ENCODE measurements at places on chromosomes 1 and 21.

GRCh38 chr1:23118957-23119792 lies 49.5 kb downstream of the LUZP1 start:
- DNase-seq = no peak

DNA sequence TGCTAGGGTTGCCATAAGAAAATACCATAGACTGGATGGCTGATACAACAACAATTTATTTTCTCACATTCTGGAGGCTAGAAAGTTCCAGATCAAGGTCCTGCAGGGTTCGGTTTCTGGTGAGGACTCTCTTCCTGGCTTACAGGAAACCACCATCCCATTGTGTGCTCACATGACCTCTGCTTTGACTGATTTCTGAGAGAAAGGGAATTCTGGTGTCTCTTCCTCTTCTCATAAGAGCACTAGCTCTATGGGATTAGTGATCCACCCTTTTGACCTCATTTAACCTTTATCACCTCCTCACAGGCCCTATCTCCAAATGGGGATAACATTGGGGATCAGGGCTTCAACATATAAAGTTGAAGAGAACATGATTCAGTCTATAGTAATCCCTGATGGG lies 47.5 kb downstream of the MRPL39 start:
- no peak for DNase-seq

- no peak for DNase-seq
Measured at GRCh38 chr1:180169640-180170195, 15.0 kb downstream of the QSOX1 start.

DNA sequence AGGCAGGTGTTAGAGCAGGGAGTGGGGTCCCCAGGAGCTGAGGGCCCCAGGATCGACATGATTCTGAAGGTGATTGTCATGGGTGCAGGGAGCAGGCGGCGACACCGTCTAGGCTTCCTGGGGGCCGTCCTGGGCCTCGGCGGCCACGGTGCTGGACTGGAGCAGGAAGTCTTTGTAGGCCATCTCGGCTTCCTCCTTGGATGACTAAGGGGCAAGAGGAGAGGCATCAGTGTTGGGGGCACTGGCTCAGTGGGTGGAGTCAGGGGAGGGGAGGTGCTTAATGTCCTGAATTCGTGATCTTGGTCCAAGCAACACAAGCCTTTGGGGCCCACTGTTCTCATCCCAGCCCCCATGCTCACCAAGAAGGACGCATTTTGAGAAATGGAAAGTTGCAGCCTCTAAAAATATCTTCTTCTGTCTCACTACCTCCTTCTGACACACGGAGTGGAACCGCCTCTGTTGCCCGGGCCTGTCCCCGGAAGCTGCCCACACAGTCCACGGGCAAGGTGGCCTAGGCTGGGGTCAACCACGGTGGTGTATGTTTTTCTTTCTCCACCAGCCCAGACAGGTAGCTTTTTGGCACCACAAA lies 8.6 kb upstream of the FCMR start:
- no peak for DNase-seq

DNA sequence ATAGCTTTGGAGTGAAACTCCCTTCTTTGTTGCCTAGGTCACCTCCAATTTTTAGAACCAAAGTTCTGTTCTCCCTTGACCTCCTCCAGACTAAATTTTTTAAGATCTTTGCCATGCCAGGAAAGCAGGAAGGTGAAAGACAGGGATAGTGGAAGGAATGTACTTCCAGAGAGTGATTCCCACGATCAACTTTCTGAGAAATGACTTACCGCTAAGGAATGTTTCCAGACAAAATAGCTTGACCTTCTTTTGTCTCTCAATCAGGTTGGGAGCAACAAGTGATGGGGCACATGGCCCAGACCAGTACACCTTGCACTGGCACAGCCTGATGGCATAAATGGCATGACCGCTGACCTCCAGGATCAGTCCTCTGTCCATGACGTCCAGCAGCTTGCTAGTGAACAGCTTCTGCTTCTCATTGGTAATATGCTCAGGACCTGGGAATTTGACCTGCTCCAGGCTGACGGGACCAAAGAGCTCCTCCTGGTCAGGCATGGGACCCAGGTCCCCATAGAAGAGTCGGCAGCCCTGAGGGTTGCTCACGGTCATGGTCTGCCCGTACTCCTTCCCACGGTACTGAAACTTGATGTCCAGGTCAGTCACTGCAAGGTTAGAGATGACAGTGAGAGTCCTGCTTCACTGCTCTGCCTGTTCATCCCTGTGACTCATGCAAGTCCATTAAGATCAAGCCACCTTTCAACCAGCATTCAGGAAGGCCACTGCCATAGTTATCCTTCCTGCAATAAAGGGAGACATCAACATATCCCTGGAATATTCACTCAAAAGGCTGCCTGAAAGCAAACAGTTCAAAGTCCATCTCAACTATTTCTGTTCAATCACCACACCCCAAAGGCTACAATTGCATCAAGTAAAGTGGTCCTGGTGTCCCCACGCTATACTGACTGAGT lies 6.2 kb upstream of the C1orf74 start:
- DNase-seq = no peak

- no peak for DNase-seq
Measured at GRCh38 chr1:151499365-151499764, 11.8 kb upstream of the CGN start.

GRCh38 chr1:111976842-111977241 lies 12.6 kb downstream of the KCND3 start:
- DNase-seq = no peak

DNA sequence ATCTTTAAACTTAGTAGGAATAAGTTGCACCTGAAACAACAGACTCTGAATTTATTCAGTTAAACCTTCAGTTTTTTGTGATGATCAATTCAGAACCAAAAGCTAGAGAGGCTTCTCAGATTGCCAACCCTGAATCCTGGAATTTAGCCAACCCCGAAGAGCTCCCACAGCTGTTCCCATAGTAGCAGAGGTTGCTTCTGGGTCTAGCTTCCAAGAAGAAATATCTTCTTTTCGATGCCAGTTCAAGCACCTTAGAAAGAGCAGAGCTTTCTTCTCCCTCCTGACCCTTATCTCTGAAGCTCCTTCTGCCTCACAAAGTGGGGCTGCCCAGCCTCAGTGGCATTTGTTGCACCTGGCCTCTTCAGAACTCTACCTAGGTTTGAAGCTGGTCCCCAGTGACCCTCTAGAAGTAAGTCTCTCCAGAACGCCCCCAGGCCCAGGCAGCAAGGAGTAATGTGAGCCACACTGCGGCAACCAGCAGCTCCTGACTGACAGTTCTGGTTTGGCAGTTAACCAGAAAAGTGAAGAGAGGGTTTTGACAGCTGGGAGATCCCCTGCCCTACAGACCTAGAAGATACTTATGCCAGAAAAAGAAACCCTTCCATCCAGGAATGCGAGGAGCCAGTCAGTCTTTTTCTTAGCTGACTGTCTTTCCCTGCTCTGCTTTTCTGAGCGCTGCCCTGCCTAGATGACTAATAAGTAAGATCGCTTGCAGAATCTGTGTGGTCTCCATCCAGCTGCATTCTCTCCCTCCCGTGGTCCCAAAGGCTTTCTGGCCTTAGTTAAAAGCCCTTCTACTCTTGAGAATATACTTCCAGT lies 165.9 kb downstream of the ADGRL4 start:
- no peak for DNase-seq

DNA sequence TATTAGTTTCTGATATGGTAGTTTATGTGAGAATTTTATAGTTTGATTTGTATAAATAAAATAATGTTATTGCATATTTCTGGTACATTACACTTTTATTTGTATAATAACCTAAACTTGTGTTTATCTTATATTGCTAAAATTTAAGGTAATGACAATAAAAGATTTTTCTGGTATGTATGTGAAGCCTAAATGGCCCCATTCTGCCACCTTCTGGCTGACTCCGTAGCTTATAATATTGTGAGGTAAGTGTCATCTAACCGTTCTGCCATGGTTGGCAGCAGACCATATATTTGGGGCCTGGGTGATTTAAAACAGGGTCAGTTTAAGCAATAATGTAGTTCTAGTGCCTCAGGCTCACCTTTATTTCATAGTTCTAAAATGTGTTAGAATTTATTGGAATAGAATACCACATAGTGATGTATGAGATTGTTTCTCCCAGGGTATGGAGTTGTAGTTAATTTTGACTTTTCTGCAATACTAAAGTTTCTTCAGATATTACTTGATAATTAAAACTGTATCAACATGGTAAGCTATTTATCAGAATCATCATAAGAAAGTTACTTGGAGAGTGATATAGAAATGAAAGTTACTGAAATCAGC lies 21.2 kb upstream of the PRKACB start:
- peak; percentile 9 for DNase-seq

GRCh38 chr1:48627486-48627885 lies 149.2 kb downstream of the BEND5 start:
- DNase-seq = no peak

GRCh38 chr1:14698314-14698713 lies 99.8 kb downstream of the KAZN start:
- no peak for DNase-seq

- no peak for DNase-seq
Measured at GRCh38 chr1:25774206-25774803, 25.7 kb upstream of the SELENON start.

GRCh38 chr1:181159451-181160140 lies 71.1 kb downstream of the IER5 start:
- no peak for DNase-seq

GRCh38 chr1:222592171-222592570 lies 2.4 kb upstream of the TAF1A start:
- DNase-seq = no peak

GRCh38 chr21:16502273-16502672 lies 772.5 kb downstream of the USP25 start:
- no peak for DNase-seq

DNA sequence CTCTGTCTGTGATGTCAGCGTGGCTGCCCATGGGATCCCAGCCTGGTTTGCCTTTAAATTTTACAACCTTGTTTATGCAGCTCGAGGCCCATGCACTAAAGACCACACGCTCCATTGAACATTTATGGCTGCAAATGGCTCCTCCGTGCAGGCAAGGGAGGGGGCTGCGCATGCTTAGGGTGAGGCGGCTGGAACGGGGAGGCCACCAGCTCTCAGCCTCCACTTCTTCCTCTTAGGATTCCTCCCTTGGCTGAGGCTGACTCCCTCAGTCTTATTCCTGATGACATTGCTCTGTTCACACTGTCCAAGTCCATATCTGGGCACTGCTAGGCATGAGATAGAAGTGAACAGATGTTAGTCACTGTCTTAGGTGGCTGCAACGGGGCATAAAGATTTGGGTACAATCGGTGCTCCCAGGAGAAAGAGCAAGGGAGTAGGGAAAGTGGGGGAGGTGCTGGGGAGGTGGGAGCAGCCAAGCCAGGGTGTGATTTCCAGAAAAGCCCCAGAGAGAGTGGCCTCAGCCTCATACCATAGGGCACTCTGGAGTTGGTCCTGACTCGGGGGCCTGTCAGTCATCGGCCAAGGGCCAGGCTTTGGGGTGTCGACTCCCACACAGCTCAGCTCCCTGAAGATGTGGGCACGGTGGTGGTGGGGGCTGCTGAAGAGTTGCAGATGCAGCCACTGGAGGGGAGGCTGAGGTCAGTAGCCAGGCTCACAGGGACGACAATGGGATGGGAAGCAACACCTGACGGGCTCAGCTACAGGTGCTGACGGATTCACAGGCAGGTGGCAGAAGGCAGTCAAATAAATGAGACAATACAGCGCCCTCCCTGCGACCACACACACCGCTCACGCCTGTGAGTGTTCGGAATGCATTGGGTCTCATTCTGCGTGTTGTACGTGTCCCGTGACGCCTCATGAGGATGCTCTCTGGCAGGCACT lies 37.3 kb upstream of the ACTL8 start:
- no peak for DNase-seq

GRCh38 chr1:89530444-89531089 lies 5.9 kb downstream of the LRRC8B start:
- no peak for DNase-seq

- peak; percentile 82 for DNase-seq
Measured at GRCh38 chr1:161305867-161306519, 3.8 kb downstream of the MPZ start.

- DNase-seq = no peak
Measured at GRCh38 chr1:162110910-162111309, 41.4 kb downstream of the NOS1AP start.

DNA sequence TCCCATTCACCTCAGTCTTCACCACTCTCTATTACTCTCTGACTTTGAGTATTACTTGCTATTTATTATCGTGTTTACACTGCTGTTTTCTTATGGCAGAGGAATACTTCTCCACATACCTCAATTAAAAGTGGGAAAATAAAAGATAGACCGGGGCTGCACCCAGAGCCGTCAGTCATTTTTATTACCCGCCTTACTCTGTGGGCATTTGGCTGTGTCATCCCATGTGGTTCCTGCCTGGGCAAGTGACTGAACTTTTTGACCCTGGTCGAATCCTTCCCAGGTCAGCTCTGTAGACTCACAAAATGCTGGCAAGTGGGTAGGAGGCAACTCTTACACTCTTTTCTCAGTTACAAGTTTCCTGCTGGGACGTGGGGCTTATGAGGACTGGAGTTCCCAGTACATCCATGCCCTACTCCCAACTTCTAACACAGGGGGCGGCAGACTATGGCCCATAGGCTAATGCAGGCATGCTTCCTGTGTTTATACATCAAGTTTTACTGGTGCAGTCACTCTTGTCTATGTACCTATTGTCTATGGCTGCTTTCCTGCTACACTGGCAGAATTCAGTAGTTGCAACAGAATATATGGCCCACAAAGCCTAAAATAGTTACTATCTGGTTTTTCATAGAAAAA lies 69.5 kb upstream of the KCND3 start:
- no peak for DNase-seq

- DNase-seq = no peak
Measured at GRCh38 chr21:44687671-44688070, 5.7 kb upstream of the KRTAP12-1 start.

DNA sequence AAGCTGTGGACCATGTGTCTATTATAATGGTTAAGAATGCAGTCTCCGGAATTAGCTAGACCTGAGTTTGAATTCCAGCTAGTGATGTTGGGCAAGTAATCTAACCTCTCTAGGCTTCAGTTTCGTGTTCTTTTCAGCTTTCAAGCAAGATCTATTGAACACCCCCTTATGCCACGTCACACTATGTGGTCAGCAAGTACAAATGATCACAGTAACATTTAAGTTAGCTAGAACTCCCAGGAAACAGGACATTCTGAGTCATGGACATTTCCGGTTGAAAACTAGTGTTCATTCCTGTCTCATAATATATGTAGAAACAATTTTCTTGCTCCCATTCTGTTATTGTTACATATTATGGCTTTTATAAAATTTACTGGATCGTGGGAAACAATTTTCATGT lies 34.0 kb upstream of the NHLH2 start:
- no peak for DNase-seq

- no peak for DNase-seq
Measured at GRCh38 chr1:60889709-60890108, 192.7 kb upstream of the NFIA start.
